ENCODE measurements at places on chromosomes 1 and 21. TPM values are rescaled to one million over a fixed set of nuclear protein-coding genes. Genes with fewer than 3 reads are reported as not detected.

Gene ELOVL1
- 98.9 TPM for total RNA-seq

Gene AGMAT
- total RNA-seq, result not detected

Gene SPRR2B
- not detected for total RNA-seq

Gene AMY2B
- 25.4 TPM for total RNA-seq

Gene C1orf50
- total RNA-seq, result 6.1 TPM

Gene AKR7A3
- total RNA-seq, result 0.43 TPM

Gene TLR5
- total RNA-seq, result 22.3 TPM

Gene ACTL8
- total RNA-seq, result not detected

All from upper lobe of right lung (tissue), 1 donor.